ENCODE measurements at places on chromosomes 4 and X.

- DNase-seq: no peak
Observed at GRCh38 chr4:7263166-7263565, 70.8 kb downstream of the SORCS2 start.

GRCh38 chrX:2483398-2484060, 17.2 kb downstream of the DHRSX start:
- no peak for DNase-seq

DNA sequence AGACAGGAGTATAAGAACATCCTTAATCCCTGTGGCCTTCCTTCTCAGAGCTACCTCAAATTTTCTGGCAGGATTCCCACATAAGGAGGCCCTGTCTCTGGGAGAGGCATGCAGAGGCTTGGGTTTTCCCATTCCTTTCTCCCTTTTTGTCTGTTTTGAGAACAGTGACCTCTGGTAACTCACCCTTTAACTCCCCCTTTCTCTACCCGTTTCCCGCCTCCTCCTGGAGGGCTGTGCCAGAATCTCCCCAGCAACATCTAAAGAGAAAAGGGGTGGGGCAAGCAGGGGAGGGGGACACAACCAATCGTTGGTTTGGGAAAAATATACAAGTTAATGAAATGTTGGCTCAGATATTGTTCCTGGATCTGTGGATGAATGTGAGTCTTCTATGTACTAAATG, 303.7 kb upstream of the IRS4 start:
- no peak for DNase-seq

DNA sequence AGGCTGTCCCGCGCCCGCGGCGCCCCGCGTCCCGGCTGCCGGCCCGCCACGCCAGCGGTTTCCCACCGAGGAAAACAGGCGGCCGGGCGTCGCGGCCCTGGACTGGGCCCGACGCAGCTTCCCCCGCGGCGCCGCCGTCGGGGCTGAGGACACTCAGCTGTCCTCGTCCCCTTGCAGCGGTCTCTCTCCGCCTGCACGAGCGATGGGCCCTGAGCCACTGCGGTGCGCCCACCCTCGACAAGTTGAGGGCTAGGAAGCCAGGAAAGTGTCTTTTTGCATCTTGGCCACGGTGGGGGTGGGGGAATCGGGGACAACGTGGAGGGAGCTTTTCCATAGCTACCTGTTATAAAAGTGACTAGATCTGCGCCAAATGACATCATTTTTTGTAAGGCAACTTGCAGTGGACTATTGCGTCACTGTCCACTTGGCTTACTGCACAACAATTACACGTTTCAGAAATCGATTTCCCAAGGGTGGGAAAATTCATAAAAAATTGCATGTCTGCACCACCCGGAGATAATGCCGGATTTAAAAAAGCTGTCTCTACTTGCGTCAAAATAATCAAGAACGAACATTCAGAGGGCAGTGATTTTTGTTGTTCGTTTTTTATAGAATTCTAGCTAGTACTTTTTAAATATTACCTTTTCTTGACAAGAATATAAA, 1.1 kb downstream of the KLHL15 start:
- DNase-seq: no peak

- DNase-seq: no peak
Observed at GRCh38 chrX:63511361-63511760, 160.2 kb upstream of the SPIN4 start.

- no peak for DNase-seq
Observed at GRCh38 chr4:3515646-3516045, 16.6 kb downstream of the LRPAP1 start.

DNA sequence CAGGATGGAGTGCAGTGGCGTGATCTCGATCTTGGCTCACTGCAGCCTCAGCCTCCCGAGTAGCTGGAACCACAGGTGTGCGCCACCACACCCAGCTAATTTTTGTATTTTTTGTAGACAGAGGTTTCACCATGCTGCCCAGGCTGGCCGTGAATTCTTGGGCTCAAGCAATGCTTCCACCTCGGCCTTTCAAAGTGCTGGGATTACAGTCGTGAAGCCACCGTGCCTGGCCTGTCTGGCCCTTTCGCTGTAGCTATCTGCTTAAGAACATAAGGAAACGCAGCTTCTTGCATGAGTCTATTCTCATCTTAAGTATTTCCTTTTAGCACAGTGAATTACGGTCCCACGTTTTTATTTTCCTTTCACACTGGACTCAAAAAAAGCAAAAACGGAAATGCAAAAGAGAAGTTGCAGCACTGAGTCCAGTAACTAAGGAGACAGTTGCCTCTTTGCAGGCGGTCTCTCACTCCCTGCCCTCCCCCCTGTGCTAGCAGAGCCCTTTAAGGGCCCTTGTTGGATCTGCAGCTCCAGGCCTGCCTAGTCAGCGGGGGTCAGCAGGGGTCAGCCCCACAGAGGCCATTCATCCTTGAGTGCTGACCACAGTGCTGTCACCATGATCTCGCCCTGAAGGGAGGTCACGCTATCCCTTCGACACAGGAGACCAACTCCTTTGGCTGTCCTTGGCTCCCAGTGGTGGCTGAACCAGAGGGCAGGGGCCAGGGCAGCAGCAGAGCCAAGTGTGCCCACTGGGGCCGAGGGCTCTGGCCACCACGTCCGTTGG, 21.8 kb upstream of the TBC1D14 start:
- no peak for DNase-seq

GRCh38 chrX:30997411-30997810, 74.4 kb downstream of the FTHL17 start:
- no peak for DNase-seq

DNA sequence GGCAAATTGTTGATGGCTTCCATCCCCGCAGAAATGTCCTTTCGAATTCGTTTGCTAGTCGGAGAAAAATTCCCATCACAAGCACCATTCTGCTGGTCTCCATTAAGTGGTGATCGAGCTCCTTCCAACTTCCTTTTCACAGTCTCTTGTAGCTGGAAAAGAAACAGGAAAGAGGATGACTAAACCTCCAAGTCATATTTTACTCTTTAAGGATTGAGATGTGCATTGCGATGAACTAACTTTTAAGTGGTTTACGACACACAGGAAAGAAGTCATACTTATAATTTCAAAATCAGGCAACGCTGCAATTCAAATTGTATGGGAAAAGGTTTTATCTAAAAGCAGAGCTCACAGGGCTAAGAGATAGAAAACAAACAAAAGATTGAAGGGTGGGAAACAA, 225.2 kb downstream of the MGST2 start:
- no peak for DNase-seq

GRCh38 chr4:150244600-150244999, 166.4 kb downstream of the DCLK2 start:
- DNase-seq: no peak

Measured in left hindlimb (tissue), 1 donor.